ENCODE measurements at places on chromosomes 11 and 22. TPM values are rescaled to one million over a fixed set of nuclear protein-coding genes. Genes with fewer than 3 reads are reported as not detected.
A peak's percentile ranks its signal among the peaks of the same experiment; 100 is the strongest.

The OTOG gene
- 0.03 TPM for polyA plus RNA-seq

- no peak for DNase-seq
These were observed 452.4 kb upstream of the B3GAT1 start for GRCh38 chr11:134864233-134864967.

The NXPE2 gene
- polyA plus RNA-seq = 0.11 TPM

The TMEM151A gene
- not detected for polyA plus RNA-seq

GRCh38 chr11:119374632-119375336 lies 6.7 kb downstream of the USP2 start:
- no peak for DNase-seq

DNA sequence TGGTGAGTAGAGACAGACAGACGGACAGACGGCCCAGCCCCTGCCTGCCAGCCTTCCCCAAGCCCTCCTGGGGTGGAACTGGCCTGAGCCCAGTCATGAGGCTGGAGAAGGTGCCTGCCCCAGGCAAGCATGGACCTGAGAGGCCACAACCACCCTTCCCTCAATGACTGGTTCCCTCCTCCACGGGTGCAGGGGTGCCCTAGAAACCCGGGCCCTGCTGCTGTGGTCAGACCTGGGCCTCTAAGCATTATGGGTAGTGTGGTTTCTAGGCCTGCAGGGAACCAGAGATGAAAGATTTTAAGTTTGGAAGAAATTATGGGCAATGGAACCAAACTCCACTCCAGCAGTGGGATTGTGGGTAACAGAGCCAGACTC lies 13.5 kb downstream of the RHBDD3 start:
- DNase-seq = no peak

- DNase-seq = no peak
These were observed 62.6 kb upstream of the OLFML1 start for GRCh38 chr11:7422544-7423331.

- no peak for DNase-seq
These were observed 25.6 kb downstream of the YWHAH start for GRCh38 chr22:31969789-31970489.

DNA sequence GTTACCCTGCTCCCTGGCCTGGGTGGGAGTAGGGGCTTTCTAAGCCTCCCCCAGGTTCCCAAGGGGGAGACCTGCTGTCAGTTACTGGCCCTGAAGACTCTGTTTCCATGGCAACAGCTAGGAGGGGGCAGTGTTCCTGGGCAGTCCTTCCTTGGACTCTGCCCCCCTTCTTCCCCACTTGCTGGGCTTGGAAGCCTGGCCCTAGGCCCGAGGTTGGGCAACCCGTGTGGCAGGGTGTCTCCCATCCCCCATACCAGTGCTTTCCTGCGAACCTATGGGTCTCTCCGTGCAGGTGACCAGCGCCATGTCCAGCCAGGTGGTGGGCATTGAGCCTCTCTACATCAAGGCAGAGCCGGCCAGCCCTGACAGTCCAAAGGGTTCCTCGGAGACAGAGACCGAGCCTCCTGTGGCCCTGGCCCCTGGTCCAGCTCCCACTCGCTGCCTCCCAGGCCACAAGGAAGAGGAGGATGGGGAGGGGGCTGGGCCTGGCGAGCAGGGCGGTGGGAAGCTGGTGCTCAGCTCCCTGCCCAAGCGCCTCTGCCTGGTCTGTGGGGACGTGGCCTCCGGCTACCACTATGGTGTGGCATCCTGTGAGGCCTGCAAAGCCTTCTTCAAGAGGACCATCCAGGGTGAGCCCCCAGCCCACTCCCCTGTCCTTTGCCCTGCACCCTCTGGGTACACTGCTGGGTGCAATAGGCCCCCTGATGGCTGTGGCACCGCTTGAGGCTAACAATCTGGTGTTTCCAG lies 1.7 kb downstream of the ESRRA start:
- no peak for DNase-seq

DNA sequence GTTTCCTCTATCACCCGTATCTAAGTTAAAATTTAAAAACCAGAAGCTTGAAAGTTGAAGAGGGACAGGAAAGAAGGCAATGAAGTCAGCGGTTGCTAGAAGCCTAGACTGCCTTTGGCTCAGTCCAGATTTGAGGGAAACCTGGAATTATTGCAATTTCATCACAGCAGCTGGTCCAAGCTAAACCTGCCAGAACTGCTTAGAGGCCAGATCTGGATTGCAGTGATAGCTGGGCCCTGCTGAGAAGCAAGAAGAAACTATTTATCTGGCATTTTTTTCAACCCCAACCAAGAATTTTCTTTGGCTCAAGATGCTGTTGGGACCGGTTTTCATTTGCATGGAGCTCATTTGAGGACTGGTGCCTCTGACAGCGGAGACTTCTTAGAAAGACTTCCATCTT lies 121.5 kb upstream of the TEAD1 start:
- DNase-seq = peak; percentile 92
